ENCODE measurements at places on chromosomes 13 and 19.

- DNase-seq = peak; percentile 7
Measured at GRCh38 chr13:30585748-30586262, 31.9 kb upstream of the USPL1 start.

DNA sequence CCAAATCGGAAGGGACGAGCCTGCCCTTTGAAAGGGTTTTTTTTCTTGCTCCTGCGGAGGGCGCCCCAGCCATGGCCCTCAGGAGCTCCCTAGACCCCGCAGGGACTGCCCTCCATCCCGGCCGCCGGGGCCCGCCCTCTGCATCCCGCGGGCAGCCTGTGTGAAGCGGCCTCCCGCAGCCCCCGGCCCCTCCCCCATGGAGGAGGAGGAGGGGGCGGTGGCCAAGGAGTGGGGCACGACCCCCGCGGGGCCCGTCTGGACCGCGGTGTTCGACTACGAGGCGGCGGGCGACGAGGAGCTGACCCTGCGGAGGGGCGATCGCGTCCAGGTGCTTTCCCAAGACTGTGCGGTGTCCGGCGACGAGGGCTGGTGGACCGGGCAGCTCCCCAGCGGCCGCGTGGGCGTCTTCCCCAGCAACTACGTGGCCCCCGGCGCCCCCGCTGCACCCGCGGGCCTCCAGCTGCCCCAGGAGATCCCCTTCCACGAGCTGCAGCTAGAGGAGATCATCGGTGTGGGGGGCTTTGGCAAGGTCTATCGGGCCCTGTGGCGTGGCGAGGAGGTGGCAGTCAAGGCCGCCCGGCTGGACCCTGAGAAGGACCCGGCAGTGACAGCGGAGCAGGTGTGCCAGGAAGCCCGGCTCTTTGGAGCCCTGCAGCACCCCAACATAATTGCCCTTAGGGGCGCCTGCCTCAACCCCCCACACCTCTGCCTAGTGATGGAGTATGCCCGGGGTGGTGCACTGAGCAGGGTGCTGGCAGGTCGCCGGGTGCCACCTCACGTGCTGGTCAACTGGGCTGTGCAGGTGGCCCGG lies 815 bp downstream of the MAP3K10 start:
- peak; percentile 75 for DNase-seq

DNA sequence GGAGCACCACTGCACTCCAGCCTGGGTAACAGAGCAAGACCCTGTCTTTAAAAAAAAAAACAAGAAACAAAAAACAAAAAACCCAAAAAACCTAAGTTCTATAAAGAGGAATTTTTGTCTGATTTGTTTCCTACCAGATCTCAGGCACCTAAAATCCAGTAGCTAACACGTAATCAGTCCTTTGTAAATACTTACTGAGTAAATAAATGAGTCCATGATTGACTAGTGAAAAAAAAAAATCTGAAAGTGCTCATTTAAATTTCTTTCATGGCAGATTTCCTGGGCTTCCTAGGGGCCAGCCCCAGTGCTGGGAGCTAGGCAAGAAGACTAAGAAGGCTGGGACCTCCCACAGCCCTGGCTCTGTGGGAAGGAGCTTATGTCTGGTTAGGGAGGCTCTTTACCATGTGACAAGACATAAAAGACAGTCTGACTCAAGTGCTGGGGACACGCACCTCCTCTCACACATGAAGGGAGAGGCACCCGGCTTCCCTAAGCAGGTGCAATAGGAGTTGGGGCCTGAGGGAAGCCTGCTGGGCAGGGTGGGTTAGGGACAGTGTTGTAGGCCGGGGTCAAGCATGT lies 22.5 kb downstream of the LIG1 start:
- DNase-seq = no peak

- DNase-seq = peak; percentile 18
Measured at GRCh38 chr13:65468628-65469027, 1761.5 kb downstream of the PCDH9 start.

- DNase-seq = no peak
Measured at GRCh38 chr13:27666951-27667350, 45.3 kb downstream of the POLR1D start.

GRCh38 chr13:33524086-33524485 lies 238.5 kb upstream of the STARD13 start:
- peak; percentile 36 for DNase-seq

- peak; percentile 86 for DNase-seq
Measured at GRCh38 chr19:35268536-35269437, at the start of gene USF2. TSS of gene USF2 (plus strand) at chr19:35268962. CDS start at chr19:35269102, 140 bp downstream.

GRCh38 chr19:46147791-46148288 lies at the start of gene IGFL2:
TSS of gene IGFL2 (plus strand) at chr19:46148238. CDS start at chr19:46148279, 41 bp downstream.
- DNase-seq = no peak

DNA sequence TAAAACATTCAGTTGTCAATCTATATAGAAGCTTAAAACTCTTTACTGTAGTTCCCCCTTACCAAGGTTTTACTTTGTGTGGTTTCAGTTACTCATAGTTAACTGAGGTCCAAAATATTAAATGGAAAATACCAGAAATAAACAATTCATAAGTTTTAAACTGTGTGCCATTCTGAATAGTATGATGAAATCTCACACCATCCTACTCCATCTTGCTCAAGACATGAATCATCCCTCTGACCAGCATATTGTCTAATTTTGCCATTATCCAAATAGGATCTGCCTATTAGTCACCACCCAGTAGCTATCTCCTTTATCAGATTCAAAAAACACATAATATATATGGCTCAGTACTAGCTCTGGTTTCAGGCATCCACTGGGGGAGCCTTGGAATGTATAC lies 22.4 kb downstream of the ZNF571 start:
- DNase-seq = no peak

GRCh38 chr19:31448221-31448657 lies 99.0 kb upstream of the TSHZ3 start:
- DNase-seq = peak; percentile 91

- peak; percentile 72 for DNase-seq
Measured at GRCh38 chr13:41652735-41653361, 195.5 kb downstream of the RGCC start.

DNA sequence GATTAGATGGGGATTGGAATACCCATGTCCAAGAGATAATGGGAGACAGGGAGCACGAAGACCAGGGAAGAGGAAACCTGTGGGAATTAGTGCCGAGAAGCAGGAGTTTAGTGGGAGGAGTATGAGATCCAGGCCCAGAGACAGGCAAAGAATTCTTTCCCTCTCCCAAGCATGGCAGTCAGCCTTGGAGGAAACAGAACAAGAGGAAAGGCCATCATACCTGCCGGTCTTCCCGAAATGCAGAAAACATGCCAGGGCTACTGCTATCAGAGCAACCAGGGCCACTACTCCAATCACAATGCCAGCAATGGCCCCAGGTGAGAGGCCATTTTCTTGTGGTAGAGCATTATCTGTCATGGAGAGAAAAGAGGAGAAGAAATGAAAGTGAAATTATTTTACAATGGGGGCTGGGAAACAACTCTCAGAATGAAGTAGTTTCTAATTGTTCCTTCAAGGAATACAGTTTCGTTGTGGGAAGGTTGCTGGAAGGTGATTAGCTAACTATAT lies 16.1 kb downstream of the CEACAM1 start:
- no peak for DNase-seq

- no peak for DNase-seq
Measured at GRCh38 chr13:89968470-89968869, 1379.0 kb upstream of the MIR17HG start.

DNA sequence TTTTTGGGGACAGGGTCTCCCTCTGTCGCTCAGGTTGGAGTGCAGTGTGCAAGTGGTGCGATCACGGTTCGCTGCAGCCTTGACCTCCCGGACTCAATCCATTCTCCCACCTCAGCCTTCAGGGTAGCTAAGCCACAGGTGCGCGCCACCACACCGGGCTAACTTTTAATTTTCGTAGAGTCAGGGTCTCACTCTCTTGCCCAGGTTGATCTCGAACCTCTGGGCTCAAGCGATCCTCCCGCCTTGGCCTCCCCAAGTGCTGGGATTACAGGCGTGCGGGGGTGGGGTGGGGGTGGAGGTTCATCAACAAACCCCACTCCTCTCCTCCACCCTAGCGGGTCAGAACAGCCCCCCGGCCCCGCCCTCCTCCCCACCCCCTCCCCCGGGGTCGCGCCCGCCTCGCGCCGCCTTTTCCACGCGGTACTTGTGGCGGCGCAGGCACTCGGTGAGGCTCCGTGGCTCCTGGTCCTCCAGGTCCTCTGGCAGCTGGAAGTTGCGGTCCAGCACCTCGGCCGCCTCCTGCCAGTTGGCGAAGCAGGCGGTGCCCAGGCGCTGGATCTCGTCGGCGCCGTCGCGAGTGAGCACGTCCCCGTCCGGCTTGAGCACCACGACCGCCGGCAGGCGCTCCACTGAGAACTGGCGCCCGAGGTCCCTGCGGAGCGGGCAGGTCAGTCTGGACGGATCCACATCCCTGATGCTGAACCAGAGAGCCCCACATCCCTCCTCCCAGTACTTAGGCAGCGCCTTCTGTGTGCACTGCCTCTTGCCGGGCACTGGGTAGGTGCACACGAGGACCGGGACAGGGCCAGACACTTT lies 5.2 kb downstream of the NXNL1 start:
- no peak for DNase-seq

- DNase-seq = no peak
Measured at GRCh38 chr19:2047076-2047448, 4.0 kb downstream of the MKNK2 start.

DNA sequence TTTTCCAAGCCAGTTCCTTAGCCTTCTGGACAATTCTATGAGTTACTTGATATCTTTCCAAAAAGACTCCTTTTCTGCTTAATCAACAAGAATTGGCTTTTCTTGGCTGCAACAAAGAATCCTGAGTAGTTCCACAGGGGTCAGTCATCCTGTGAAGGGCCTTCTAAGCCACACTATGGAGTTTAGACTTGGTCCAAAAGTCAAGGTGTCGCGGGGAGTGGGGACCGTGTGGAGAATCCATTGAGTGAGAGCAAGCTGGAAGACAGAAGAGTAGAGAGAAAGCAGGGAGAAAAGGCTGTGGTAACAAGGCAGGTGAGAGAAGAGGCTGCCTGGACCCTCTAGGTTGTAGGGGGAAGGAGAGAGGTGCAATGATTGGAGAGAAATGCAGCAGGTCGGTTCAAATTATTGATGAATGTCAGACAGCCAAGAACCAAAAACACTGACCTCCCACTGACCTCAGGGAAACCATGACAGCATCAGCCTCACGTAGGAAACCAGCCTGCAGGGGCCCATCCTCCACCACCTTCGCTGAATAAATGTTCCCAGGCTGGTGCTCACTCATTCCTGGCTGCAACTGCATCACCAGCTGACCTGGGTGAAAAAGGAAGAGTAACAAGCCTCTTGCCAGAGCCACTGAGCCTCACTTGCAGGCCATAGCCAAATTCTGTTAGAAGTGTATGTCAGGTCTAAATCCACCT lies 7.1 kb upstream of the IFT88 start:
- no peak for DNase-seq

DNA sequence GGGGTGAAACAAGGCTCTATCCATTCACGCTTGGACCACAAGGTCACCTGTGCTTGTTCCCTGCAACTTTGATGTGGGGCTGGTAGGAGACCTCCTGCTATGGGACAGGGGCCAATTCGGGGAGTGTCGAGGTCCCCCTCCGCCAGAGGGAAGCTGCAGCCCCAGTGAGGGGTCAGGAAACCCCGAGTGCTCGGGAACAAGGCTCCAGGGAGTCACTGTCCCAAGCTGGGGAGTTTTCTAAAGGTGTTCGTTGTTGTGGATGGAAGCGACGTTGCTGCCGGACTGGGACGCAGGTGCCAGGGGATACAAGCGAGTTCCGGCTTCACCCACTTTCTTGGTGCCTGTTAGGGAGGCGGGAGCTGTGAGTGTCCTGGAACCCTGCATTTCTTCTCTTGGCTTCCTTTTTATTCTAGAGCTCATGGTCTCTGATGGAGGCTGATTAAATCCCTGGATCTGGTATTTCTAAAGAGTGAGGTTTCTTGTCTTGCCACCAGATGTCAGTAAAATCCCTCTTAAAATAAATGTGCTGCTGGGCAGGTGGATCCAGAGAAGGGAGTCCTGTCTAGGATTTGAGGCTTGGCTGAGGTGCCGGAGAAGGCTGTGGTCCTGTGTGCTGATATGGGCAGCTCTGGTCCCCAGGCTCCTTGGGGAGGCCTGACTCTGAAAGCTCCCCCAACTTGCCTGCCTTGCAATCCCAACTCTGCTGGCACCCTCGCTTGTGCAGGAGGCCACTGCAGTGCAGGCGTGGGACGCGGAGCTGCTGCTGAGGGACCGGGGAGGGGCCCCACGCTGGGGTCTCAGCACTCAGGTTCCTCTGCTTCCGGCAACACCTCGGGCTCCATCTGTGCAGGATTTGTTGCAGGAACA lies 153.9 kb downstream of the TEX29 start:
- DNase-seq = peak; percentile 84

GRCh38 chr19:19470579-19470978 lies 44.8 kb downstream of the TSSK6 start:
- no peak for DNase-seq

GRCh38 chr19:35459414-35460082 lies 11.5 kb downstream of the FFAR2 start:
- no peak for DNase-seq

GRCh38 chr13:60924856-60925255 lies 490.8 kb downstream of the PCDH20 start:
- no peak for DNase-seq

DNA sequence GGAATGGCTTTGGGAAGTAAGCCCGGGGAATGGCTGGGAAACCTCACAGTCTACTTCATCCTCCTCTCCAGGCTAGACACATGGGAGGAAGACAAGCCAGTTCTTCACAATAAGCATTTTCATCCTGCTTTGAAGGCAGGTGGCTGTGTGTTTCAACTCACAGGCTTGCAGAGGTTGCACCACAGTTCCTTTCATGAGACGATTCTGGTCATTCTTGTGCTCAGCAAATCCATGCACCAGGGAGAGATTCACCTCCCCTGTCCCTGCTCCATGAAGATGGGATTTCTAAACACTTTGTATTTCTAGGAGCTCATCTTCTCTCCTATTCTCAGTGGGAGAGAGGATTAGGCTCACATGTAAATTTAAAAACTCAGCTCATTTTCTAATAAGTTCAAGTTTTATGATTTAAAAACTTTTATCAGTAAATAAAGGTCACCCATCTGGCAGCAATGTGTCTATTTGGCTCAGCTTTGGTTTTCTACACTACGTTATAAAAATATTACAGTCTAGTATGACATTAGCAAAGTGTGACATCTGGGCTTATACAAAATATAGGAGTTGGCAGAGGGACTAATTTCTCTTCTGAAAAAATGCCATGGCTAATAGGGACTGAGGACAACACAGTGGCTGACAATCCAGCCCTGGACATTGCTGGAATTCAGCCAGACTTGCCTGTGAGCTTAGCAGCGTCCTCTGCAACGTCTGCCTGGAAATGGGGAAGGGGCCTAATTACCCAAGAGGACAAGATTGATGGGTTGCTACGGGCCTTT lies 283.2 kb upstream of the SLC10A2 start:
- DNase-seq = no peak

GRCh38 chr13:74243637-74244526 lies 109.7 kb upstream of the KLF12 start:
- DNase-seq = peak; percentile 53

Measured in GM03348 (cell line).